ENCODE measurements at places on chromosomes 3 and 15.

DNA sequence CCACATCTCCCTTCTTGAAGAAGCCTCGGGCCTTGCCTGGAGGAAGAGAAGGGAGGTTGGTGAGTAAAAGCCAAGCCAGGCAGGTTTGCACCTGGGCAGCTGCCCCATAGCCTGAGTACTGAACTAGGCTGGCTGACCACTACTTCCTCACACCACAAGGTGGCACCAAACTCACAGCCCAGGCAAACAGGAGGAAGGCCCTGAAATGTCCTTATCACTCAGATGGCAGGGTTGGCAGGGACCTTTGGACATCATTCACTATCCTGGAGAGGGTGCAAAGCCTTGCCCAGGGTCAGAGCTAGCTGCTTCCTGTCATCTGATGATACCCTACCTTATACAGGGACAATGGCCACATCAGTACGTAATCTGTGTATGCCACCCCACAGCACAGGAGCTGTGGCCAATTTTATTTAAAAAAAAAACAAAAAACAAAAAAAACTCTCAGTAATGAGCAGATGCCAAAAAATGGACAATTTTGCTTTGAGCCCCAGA lies 2.2 kb upstream of the GRAMD2A start:
- peak; percentile 70 for DNase-seq

DNA sequence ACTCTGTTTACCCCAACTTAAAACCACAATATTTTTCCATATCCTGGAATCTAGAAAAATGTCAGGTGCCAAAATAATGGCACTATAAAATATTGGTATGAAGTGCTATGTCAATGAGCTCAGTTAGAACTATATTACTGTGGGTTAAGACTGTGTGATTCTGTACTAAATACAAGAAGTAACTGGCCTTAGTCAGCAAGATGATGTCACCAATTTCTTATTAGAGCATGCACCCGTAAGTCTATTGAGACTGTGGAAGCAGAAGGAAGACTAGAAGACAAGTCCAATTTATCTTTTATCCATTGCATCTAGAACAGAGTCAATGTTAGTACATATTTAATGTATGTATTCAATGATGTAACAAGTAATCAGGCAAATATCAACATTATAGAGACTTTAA lies 25.0 kb downstream of the LRRC58 start:
- no peak for DNase-seq

GRCh38 chr3:14199641-14200040 lies 21.0 kb downstream of the LSM3 start:
- no peak for DNase-seq

DNA sequence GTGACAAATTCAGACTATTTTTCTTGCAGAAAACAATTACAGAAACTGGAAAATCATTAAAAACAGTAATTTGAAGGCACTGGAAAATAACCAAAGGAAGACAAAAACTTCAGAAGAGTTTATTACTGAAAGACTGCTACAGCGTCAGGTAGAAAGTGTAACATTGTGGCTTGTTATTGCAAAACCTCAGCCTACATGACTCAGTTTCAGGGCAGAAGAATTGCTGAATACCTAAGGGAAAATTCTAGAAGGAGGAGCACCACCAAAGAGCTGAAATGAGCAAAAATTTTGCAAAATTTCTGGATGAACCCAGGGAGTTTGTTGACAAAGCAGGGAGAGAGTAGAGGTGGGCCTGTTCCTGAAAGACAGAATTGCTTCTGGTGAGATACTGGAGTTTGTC lies 219.6 kb downstream of the C3orf38 start:
- DNase-seq: no peak

DNA sequence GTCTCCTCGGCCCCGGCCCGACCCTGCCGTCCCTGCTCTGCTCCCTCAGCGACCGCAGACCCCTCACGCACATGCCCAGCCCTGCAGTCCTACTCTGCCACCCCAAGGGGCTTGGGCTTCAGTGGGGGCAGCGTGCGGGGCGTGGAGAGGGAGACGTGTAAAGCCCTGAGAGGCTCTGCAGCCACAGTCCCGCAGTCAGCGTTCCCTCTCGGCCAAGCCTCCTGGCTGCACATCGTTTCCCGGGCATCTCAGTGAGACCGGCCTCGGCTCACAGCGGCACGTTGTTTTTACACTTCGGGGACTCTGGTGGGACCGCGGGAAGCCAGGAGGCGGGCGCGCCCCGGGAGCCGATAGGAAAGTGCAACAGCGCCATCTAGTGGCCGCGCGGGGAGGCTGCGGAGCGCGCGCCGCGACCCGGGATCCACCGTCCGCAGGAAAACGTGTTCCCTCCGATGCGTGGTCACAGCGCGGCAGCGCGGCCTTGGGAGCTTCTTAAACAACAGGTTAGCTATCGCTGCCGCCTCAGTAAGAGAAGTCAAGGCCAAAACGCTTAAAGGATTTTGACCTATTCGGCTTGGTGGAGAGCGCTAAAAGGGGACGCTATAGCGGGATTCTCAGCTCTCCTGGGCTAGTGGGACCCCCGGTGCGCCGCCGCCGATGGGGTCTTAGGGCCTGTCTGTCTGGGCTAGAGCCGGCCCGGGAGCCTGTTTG lies 226.8 kb upstream of the IGF1R start:
- peak; percentile 72 for DNase-seq

DNA sequence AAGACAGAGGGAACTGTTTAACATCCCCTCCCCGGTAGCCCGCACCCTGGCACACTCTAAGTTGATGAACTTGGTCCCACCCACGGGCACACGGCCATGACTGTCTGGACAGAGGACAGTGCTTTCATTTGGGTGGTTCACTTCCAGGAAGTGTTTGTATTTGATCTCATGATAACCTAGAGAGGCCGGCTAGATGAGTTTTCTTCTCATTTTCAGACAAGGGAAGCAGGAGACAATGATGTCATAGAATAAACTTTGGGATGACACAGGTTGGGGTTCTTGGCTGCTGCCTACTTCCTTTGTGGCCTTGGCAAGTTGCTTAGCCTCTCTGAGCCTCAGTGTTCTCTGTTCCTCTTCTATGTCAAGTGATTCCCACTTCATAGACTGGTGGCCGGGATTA lies 16.1 kb upstream of the LYSMD4 start:
- no peak for DNase-seq

GRCh38 chr15:90099868-90100831 lies 2.1 kb downstream of the IDH2 start:
- no peak for DNase-seq

DNA sequence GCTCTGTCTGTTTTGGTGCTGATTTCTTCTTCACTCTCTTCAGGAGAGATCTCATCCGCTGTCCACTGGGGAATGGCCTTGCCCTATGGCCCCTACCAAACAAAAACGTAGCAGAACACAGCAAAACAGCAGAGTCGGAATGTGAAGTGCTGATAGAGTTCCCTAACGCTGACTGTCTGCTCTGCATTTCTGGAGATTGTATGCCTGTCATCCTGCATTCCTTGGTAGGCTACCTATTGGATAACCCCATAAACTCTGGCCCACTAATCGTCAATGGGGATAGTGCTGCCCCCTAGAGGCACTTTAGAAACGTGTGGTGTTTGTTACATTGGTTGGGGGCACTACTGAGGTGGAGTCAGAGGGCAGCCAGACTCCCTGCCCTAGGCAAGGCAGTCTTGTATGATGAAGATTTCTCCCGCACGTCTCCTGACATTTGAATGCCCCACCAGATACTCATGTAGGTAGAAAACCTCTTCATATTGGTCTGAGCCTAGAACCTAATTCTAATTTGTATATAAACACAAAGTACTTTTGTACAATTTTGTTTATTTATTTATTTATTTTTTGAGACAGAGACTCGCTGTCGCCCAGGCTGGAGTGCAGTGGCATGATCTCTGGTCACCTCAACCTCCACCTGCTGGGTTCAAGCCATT lies 15.6 kb upstream of the MAGEF1 start:
- peak; percentile 75 for DNase-seq

- no peak for DNase-seq
Observed at GRCh38 chr3:8095724-8096123, 405.9 kb upstream of the LMCD1 start.

- DNase-seq: no peak
Observed at GRCh38 chr3:24628523-24629258, 134.0 kb upstream of the THRB start.

- DNase-seq: no peak
Observed at GRCh38 chr3:43856761-43857160, 166.0 kb downstream of the ABHD5 start.

- no peak for DNase-seq
Observed at GRCh38 chr3:135084405-135084804, 289.3 kb downstream of the EPHB1 start.

DNA sequence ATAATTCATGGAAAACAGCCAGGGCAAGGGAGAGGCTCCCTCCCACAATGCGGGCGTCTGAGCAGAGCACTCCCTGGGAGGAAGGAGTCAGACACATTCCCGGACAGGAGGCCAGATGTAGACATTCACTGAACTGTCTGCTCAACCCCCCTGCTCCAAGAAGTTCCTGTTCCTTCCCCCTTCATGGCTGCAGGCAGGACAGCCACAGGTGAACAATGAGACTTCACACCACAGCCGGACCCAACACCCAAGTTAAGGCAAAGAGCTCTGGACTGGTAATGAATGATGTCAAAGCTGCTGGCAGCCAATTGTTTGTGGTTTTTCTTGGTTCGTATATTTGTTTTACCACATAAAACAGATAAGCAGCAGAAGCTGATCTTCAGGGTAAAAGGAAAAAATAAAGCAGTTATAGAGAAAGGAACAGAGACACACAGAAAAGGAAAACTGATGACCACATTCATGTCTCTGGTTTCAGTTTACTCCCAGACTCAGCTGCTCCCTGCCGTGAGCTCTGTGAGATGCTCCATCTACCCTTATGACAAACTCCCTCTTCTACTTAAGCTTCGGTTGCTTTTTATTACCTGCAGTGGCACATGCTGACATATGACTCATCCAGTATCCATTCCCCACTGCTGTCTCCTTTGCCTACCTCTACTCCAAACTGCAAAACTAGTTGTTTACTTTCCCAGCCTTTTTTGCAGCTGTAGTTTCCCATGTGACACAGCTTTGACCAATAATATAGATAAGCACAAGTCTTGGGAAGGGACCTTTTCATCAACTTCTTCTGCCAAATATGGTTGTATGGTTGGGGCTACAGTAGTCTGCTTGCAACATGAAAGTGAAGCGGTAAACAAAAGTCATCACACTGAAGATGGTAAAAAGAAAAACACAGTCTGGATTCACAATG lies 33.1 kb downstream of the DZIP1L start:
- peak; percentile 11 for DNase-seq

DNA sequence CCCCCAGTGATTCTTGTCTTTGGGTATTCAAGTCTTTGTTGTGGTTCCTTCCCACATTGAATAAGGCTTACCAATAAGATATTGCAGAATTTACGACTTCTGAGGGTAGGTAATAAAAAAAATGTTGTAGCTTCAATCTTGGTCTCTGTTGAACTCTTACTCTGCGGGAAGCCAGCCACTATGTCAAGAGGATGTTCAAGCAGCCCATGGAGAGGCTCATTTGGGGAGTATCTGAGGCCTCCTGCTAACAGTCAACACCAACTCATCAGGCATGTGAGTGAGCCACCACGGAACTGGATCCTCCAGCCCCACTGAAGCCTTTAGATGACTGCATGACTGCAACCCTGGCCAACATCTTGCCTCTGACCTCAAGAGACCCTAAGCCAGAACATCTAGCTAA lies 3.2 kb upstream of the TBC1D23 start:
- DNase-seq: no peak

- DNase-seq: no peak
Observed at GRCh38 chr15:29917600-29918597, 95.6 kb upstream of the TJP1 start.

- no peak for DNase-seq
Observed at GRCh38 chr3:157498371-157498770, 4.8 kb downstream of the VEPH1 start.

GRCh38 chr3:29282427-29283230 lies 1.8 kb downstream of the RBMS3 start:
- DNase-seq: no peak

DNA sequence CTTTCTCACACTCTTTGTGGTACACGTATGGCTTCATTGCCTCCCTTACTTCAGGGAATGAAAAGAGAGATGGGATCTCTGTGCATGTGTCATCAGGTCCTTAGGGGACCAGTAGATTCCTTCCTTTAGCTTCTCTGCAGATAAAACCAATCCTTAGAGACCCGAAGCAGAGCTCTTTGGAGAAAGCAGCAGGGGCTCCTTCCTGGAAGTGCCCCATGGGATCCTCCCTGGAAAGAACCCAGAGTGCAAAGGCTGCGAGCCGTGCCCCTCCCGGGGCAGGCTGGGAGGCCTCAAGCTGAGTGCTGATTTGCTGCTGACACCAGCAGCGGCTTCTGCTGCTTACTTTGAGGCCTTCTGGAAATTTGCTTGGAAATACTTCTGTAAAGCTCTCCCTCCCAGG lies 328.6 kb upstream of the RGMA start:
- DNase-seq: no peak

DNA sequence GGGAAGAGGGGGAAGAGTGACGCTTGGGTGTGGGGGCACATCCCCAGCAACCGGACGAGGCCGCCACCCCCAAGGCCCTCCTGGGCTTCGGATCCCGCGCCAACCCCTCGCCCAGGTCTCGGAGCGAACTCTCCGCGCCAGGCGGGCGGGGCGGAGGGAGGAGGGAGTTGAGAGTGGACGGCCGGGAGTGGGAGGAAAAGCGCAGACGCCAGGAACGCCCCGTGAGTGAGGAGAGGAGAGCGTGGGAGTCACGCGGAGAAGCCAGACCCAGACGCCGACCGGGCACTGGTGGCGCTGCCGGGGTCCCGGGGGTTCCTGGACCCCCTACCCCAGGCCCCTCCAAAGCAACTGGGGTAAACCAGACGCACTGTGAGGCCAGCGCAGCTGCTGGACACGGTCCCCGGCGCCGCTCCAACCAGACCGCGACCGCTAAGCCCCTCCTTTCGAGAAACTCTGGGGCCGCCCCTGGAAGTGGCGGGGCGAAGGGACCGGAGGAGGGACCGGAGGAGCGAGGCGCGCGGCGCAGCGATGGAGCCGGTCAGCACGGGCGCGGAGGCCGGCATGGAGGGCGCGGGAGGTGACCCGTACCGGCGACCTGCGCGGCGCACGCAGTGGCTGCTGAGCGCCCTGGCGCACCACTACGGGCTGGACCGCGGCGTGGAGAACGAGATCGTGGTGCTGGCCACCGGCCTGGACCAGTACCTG lies at the start of gene EFCC1:
EFCC1 (plus strand) TSS at position 204 of the 705 bp plus-strand sequence; CDS start at position 529, 325 bp downstream.
- no peak for DNase-seq

- DNase-seq: no peak
Observed at GRCh38 chr15:78537266-78537905, 2.9 kb upstream of the PSMA4 start.

GRCh38 chr3:65037861-65038260 lies 350.1 kb upstream of the ADAMTS9 start:
- no peak for DNase-seq

- no peak for DNase-seq
Observed at GRCh38 chr3:112334691-112335433, 1.9 kb downstream of the CD200 start.
